Activated T-helper 1 cell treated with anti-CD3 and anti-CD28 coated beads, Interleukin-2, amount 50 U/mL, for 16 hours (primary cell): ENCODE measurements at places on chromosomes 1 and 21.

- DNase-seq: no peak
Measured at GRCh38 chr1:26582053-26582835, 52.7 kb downstream of the RPS6KA1 start.

DNA sequence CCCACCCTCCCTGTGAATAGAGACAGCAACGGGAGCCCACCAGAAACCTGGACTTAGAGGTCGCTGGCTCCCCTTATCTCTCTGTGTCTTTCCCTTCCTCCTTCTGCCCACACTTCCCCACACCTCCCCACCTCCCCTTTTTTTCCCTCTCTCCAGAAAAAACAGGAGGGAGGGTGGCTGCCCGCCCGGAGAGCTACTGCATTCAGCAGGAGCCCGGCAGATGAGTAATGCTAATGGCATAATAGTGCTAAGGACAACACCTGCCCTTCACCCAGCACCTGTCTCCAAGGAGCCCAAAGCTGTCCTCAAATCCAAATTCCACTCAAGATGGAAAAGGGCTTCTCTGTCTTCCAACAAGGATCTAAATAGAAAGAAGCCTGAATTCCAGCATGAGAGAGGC, 11.4 kb upstream of the PRELP start:
- DNase-seq: no peak

- DNase-seq: no peak
Measured at GRCh38 chr1:45840704-45841103, 37.3 kb downstream of the MAST2 start.

DNA sequence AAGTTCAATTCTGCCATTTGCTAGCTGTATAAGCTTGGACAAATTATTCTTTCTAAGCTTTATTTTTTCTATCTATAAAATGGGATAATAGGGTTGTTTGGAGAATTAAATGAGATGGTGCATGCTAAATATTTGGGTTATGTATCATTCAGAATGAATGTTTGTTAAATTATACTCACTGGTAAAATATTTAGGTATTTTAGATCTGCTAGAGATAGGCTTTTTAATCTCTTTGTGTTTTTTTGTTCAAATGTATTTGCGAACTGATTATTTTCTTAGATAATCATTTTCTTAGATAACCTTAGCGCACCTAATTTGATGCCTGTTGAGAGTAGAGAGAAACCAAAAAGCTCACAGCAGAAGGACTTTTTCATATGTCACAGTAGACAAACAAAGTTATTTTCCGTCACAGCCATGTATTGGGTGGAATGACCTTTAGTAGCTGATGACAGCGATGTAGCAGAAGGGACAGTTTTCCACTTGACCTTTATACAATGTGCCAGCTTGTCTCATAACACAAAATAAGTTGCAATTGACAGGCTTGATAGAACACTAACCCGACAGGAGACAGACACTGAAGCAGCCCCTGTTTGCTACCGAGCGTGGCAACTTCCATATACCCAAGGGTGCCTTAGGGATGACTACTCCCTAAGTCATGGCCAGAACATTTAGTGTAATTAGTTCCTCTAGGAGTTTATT, 93.0 kb downstream of the DISC1 start:
- DNase-seq: no peak

DNA sequence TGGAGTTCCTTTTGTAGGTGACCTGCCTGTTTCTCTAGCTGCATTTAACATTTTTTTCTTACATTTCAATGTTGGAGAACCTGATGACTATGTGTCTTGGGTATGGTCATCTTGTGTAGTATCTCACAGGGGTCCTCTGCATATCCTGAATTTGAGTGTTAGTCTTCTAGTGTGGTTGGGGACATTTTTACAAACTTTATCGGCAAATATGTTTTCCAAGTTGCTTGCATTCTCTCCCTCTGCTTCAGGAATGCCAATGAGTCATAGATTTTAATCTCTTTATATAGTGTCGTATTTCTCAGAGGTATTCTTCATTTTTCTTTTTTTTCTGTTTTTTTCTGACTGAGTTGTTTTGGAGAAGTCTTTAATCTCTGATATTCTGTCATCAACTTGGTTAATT, 684.0 kb downstream of the NCAM2 start:
- no peak for DNase-seq
